ENCODE measurements at places on chromosomes 2 and 18.
A peak's percentile ranks its signal among the peaks of the same experiment; 100 is the strongest.

DNA sequence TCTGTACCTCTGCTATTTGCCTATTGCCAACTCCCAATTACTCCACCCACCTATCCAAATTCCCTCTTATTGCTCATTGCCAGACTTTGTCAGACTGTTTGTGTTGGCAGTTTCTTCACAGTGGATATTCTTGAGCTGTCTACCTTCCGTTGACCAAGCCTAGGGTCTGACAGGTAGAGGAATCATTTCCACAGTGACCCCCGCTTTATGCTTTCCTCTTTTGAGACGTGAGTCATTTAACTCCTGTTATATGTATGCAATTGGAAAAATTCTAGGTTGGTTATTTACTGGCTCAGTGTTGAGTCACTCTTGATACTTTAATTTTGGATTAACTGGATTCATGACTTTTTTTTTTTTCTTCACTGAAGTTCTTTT lies 187.7 kb downstream of the IRS1 start:
- no peak for DNase-seq

DNA sequence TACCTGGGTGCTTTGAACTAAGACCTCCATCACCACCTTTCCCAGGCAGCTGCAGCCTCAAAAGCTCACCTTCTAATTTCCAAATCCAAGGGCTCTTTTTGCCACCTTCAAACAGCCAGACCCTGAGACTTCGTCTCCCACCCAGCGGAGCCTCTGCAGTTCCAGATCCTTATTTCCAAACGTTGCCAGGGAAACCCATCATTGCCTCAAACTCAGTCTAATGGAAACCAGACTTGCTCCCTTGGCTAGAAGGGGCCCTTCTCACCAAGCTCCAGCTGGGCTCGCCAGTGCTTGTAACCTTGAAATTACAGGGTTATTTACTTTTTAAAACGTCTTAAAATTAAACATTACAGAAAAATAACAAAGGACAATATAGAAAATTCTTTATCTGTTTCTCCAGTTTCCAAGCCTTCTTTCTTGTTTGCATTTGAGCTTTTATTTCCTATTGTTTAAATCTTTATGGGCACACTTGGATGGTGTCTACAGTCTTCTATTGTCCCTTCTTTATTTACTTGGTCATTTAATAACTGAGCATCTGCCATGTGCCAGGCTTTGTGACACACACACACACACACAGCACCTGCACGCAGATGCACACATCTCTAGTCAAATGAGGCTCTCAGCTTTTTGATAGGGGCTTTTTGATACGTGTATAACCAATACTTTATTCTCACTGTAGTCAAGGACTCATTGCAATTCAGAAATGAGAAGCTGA lies 36.1 kb downstream of the TRPM8 start:
- DNase-seq: no peak

DNA sequence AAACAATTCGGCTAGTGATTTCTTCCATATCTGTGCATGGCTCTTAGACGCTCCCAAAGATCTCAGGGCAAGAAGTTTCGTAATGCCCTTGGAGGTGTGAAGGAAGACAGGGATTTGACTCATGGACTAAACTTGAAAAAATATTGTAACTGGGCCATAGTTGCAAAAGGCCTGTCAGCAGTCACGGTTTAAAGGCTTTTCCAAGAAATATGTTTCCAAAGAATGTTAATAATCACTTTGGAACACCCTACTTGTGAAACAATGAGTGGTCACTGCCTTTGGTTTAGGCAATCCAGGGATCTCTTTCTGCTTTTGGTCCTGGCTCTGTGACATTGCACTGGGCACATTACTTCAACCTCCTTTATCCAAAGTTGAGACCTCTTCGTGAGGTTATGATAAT lies 102.5 kb upstream of the RASGRP3 start:
- no peak for DNase-seq

- DNase-seq: no peak
Observed at GRCh38 chr2:39407516-39408296, 29.4 kb downstream of the MAP4K3 start.

DNA sequence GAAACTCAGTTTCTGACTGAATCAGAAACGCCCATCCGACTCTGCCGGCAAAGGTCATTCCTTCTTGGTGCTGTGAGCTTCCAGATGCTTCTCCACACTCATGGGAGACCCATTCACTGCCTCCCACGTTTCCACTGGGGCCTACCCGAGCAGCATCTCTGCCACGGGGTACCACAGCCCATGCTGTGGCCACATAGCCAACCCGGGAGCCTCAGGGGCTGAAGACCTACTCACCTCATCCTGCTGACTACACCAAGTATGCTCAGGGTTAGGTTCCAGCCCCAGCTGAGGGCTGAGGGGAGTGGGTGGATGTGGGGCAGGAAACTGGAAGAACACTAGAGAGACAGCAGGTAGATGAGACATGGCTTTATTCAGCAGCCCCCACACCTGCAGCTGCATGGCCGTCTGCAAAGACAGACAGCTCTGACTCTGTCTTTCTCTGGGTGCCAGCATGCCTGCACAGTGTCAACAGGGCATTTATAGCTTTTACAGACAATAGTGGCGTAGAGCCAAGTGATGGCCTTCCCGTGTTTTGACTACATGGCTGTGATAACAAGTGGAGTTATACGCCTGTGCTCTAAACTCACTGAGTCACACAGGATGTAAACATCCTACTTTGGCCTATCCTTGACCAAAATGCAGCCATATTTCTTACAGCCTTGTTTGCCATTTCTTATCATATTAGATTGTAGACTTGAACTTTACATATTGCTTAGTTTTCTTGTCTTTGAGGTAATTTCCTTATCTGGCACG lies 16.5 kb upstream of the KLHL23 start:
- no peak for DNase-seq

DNA sequence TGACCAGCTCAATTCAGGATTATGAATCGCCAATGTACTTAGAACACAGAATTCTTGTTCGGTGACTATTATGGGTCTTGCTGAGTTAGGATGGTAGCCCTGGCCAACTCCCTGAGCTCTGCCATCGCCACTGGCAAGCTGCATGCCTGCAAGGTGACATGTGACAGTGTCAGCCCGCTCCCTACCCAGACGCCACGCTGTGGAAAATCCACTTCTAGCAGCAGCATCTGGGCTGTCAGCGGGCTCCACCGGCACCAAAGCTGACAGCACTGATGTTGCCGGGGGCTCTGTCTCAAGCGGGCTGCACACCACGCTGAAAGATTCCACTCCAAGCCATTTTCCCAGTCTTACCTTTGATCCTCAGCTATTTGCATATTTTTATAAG lies 100.7 kb downstream of the MYT1L start:
- no peak for DNase-seq

DNA sequence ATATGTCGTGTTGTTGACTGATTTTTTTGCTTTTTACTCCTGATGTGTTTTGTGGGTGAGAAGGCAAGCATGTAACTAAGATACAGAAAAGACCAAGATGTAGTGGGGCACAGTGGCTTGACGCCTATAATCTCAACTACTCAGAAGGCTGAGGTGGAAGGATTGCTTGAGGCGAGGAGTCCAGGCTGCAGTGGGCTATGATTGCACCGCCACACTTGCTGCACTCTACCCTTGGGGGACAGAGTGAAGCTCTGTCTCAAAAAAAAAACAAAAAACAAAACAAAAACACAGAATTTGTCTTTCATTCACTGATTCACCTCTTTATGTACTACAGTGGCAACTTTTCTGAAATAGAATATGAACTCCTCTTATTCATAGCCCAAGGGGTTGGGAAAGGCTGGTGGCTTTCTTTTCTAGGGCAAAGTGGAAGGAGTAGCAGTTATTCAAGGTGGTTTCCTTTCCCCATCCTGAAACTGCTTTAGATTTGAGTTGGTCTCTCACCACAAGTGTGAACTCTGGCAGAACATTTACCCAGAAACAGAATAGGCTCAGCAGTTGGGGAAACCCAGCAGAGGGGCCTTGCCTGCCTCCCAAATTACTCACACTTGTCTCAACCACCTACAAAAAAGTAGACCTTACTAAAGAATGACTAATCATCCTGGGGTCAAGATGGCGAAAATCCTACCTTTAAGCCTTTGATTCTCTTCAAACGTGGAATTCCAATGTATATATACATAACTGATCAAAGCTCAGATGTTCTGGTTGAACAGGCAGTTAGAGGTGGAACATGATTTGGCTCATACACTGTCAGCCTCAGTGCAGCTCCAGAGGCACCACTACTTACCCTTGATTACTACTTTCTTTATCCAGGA lies 6.5 kb downstream of the TANK start:
- DNase-seq: no peak

GRCh38 chr2:74576863-74577229 lies 22.3 kb downstream of the DOK1 start:
- no peak for DNase-seq

DNA sequence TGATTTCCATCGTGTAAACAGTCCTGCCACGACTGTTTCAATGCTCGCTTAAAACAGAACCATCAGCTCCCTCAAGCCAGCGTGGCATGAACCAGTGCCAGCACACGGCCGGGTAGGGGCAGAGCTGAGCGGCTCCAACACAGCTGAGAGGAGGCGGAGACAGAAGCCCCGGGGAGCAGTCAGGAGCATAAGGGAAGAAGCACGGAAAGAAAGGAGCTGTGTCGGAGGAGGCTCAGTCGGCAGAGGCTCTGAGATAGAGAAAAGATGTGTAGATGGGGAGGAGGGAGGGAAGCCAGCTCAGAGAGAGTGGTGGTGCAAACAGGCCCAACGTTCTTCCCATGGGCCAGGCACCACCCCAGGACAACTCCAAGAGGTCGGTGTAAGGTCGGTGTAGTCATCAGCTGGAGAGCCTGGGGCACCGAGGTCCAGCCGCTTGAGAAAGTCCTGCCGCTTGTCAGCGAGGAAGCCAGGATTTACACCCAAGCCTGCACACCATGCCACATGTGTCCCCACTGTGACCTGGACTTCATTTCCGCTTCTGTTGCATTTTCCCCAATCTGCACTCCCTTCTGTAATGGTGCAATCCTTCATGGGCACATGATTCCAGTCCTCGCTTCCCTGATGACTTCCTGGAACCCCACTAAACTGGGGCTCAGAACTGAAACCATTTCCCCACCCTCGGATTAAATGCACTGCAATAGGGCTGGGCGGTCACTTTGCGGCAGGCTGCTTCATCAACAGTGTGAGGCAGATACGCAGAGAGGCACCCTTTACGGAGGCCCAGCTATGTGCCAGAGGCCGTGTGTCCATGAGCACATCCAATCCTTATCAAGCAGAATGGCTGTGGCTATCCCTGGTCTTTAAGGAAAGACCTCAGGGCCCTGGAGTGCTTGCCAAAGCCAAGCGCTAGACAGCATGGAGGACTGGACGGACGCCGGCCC lies 43.5 kb downstream of the CYP27C1 start:
- DNase-seq: no peak

GRCh38 chr2:138637686-138638085 lies 136.1 kb downstream of the SPOPL start:
- DNase-seq: no peak

DNA sequence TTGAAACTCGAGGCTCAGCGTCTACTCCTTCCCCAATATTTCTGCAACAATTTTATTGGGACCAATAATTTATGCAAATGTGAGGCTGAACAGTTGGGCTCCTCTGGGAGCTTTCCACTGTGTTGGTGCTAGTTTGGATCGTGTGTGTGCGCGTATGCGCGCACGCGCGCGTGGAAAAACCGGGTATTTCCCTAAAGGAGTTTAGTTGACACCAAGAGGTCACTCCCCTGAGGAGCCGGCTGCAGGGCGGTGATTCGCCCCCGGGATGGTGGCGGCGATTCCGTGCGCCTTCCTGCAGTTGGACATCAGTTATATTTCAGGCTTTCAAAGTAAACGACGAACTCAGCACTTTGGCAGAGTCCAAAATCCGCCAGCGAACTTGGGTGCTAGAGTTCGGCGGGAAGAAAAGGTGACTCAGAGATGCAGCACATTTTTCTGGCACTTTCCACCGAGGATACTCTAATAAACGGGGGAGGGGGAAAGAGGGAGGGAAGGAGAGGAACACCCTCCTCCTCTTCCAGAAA lies 186.5 kb upstream of the FANCL start:
- DNase-seq: peak; percentile 23

GRCh38 chr2:23291239-23291638 lies 93.7 kb upstream of the KLHL29 start:
- no peak for DNase-seq
